Left ventricle myocardium inferior (tissue), 1 donor: ENCODE measurements at places on chromosomes 6 and 20. TPM values are rescaled to one million over a fixed set of nuclear protein-coding genes. Genes with fewer than 3 reads are reported as not detected.

DYNLT2 gene
- 0.66 TPM for total RNA-seq

DNA sequence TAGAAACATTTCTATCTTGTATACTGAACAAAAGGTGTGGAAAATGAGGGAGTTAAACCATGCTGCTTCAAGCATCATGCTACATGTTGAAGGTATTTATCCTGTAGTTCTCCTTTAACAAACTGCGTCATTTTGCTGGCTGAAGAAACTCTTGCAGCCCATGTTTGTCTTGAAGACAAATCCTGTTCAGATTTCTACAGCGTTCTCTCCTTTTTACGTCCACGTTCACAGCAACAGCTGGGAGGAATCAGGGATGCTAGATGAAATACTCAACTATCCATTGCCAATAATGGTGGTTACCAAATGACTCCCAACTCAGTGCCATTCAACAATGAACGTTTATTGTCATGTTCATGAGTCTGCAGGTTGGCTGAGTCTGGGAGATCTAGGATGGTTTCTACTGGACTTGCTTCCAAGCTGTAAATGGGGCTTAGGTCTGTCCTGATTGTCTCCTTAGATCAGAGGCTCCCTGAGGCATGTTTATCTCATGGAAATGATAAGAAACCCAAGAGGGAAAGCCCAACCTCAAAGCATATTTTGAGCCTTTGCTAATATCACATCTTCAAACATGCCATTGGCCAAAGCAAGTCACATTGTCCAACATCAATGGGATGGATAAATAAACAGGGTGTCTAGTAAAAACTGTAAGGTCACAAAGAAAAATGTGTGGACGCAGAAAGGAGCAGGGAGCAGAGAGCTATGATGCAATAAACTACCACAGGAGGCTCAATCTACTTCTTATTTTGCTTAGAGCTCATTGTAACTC, 2.7 kb upstream of the PLCB1 start:
- peak overlapping the region; percentile 46 for H3K27ac ChIP-seq
- H3K4me3 ChIP-seq, result no peak overlapping the region
- H3K36me3 ChIP-seq, result no peaks in the 10 kb centered on the region
- peaks cover 17% of the 10 kb centered on the region for H3K27me3 ChIP-seq
- peaks cover 33% of the 10 kb centered on the region for H3K4me1 ChIP-seq
- no peak for DNase-seq

- DNase-seq, result no peak
- H3K27ac ChIP-seq, result peak overlapping the region; percentile 78
- H3K36me3 ChIP-seq, result no peaks in the 10 kb centered on the region
- H3K4me3 ChIP-seq, result no peak overlapping the region
These were observed 54.7 kb downstream of the TRAF3IP2 start for GRCh38 chr6:111550953-111551352.

DNA sequence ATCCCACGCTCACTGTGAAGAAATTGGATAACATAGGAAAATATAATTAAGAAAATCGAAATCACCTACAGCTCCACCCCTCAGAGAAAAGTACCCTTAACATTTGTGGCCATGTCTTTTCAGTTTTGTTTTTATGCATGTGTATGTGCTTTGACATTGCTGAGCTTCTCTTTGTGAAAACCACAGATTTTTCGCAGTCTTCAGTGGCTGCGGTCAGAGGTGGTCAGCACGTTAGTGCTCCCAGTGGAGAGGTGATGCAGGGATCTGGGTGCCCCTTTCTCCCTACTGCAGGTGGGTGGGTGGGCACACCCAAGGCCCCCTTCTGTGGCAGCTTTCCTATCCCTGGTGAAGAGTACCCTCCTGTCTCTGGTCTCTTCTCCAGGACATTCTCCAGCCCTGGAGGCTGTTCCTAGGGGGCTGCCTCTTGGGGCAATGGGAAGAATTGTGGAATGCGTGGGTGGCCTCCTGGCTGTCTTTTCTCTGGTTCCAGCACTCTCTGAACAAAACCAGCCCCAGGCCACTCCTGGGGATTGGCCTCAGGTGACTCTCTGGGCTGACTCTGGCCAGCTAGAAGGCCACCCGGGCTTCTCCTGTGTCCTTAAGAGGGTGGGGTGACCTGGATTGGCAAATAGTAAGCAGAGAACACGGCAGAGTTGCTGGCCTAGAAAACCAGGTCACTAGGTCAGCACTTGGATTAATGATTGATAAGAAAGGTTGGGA, 49.8 kb upstream of the FANCE start:
- H3K4me3 ChIP-seq, result no peak overlapping the region
- H3K4me1 ChIP-seq, result peaks cover 28% of the 10 kb centered on the region
- H3K27me3 ChIP-seq, result no peaks in the 10 kb centered on the region
- H3K36me3 ChIP-seq, result no peaks in the 10 kb centered on the region
- H3K27ac ChIP-seq, result no peak overlapping the region
- no peak for DNase-seq

- no peak for DNase-seq
- no peak overlapping the region for H3K27ac ChIP-seq
- no peaks in the 10 kb centered on the region for H3K27me3 ChIP-seq
- no peak overlapping the region for H3K4me3 ChIP-seq
- H3K36me3 ChIP-seq, result no peaks in the 10 kb centered on the region
These were observed 141.3 kb downstream of the PRL start for GRCh38 chr6:22155551-22155950.

DHX35 gene
- total RNA-seq, result 15.8 TPM

- H3K36me3 ChIP-seq, result no peaks in the 10 kb centered on the region
- no peaks in the 10 kb centered on the region for H3K4me1 ChIP-seq
- H3K27ac ChIP-seq, result no peak overlapping the region
- no peaks in the 10 kb centered on the region for H3K27me3 ChIP-seq
These were observed 350.6 kb downstream of the SAMD5 start for GRCh38 chr6:147859071-147859470.

SNAP91 gene
- 2.6 TPM for total RNA-seq
